ENCODE measurements at places on chromosomes 11 and 22.

DNA sequence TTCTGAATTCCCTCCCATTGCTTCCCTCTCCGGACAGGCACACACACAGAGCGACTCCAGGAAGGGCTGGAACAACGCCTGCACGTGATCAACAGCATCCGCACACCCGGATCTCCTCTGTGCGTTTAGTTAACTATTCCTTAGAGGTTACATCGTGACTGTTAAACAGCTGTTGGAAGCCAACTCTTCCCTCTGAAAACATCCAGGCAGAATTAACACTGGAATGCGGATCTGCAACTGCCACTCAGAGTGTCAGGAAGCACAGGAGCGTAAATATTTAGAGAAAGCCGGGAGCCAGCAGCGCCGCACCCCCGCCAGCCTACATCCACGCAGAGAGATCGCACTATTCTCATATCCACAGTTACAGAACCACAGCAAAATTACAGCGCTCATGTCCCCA, 46.2 kb downstream of the SHANK2 start:
- DNase-seq = no peak

DNA sequence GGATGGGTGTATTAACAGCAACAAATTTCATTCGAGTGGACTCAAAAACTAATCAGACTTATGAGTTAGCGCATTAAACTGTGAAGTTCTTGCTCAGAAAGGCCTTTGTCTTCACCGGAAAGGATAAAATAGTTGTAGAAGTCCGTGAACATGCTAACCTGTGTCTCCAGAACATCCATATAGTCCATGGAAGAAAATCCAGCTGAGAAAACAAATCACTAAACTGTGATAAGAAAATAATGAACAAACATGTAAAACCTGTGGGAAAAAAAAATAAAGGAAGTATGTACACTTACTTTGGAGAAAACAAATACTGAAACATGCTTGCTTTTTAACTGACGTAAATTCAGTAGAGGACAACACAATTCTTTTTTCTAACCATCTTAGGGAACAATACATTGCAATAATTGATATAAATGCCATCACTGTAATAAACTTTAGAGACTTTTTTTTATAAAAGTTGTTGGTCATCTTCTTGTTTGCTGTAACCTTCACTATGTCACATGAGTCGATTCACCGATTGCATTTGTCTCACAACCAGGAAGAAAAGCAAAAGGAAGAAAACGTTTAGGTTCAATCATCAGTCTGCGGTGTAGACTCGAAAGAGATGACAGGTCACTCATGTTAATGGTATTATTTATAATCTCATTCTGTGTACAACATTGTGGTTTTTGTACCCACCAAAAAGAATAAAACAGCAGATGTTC, 41.9 kb downstream of the MSANTD4 start:
- no peak for DNase-seq

GRCh38 chr11:62340269-62340901, 3.1 kb downstream of the ASRGL1 start:
- no peak for DNase-seq

- DNase-seq = no peak
Observed at GRCh38 chr11:131924001-131924400, 553.6 kb downstream of the NTM start.

- DNase-seq = no peak
Observed at GRCh38 chr11:13338427-13339069, 61.0 kb downstream of the BMAL1 start.

- DNase-seq = no peak
Observed at GRCh38 chr11:119081682-119082260, 2.9 kb upstream of the HMBS start.

DNA sequence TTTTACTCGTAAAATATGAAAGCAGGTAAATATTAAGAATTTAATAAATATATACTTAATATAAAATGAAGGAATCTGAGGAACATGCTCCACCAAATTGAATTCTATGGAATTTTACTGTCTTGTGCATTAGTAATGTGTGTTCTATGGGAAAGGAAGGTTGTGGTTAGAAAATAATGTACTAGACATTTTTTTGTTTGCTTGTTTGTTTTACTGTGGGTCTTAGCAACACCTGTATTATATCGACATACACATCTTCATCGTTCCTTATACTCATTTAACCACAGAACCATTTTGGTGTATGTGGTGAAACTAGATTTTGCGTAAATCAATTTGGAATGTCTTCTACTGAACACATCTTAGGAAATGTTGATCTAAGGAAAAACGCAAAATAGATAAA, 114.1 kb upstream of the MTMR2 start:
- no peak for DNase-seq

DNA sequence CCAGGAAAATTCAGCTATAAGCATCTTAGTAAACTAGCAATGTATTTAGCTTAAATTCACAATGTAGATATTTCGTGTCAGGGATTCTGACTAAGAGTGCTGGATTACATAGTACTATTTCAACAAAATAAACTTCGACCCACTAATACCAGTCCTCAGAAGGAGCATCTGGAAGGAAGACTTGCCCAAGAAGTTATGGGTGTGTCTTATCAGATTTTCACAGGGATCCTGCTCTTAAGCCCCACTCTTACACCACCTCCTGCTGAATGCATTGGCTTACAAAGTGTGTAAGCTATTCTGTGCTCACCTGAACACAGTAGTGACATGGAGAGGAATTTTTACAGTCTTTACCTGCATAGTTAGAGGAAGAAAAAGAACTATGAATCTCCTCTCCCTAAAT, 35.4 kb upstream of the ANO5 start:
- DNase-seq = no peak

DNA sequence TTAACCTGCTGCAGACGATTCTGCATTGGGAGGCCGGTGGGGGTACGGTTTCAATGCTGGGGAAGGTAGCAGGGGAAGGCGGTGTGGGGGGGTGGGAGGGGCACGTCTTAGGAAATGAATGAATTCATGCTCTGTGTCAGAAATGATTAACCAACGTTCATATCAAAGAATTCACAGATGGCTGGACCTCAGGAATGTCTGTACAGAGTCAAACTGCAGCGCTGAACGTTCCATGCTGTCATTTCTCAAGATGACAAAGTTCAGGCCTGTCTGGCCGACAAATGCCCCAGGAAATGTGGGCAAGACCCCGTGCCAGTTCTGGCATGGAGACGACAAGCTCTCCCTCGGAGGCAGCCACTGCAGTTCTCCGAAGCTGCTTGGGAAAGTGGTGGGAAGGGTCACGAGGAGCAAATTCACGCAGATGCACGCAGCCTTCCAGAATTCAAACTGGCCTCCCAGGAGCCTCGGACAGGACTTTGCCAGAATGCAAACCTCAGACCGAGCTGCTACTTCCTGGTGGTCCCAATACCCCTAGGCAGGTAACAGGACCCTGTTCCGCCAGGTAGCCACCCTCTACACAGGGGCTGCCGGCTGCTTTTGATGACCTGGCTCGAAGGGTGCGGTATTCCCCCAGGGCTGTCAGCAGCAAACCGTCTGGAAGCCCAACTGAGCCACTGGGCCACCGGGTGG, 81.5 kb downstream of the TRMU start:
- no peak for DNase-seq

DNA sequence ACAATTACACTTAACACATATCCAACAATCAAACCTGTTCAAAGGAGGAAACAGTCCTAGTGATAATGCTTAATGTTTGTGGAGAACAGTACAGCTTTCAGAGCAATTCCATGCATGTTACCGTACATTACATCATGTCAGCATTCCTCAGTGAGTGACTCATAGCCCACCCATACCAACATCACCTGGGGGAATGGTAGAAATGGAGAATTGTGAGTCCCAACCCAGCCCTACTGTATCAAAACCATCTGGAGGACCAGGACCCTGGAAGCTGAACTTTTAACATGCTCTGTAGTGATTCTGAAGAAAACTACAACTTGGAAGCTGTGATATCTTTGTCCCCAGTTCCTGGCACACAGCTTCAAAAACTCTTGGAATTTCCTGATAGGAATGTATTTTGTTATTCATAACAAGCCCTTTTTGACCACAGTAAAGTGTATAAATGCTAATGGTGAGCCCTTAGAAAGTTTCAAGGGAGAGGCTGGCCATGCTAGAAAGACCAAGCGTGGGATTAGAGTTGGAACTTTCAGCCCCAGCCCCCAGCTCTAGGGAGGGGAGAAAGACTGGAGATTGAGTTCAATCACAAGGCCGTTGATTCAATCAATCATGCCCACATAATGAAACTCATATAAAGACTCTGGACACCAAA, 301.1 kb downstream of the BUD13 start:
- DNase-seq = no peak

DNA sequence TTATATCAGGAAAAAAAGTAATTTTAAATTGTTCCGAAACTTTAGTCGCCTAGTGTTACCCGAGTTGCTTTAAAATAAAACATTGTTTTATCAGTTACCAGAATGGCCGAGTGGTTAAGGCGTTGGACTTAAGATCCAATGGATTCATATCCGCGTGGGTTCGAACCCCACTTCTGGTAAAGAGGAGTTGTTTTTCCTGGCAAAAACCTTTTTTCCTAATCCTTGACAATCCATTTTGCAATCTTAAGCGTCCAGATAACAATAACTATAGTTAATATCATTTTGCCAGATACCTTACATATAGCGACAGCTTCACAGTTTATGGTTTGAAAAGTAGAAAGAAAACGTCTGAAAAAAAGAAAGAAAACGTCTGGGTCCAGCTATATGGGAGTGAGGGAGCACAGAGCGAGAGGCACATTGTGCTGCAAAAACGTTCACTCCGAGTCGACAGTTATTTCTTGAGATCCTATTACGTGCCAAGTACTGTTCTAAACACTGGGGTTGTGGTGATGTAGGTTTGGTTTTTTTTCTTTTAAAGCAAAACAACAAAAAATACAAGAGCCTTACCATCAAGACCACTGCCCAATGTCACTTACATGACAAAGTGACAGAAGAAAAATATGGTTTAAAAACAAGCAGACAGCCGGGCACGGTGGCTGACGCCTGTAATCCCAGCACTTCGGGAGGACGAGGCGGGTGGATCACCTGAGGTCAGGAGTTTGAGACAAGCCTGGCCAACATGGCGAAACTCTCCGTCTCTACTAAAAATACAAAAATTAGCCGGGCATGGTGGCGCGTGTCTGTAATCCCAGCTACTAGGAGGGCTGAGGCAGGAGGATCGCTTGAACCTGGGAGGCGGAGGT, 40.6 kb downstream of the OR4D9 start:
- DNase-seq = no peak

DNA sequence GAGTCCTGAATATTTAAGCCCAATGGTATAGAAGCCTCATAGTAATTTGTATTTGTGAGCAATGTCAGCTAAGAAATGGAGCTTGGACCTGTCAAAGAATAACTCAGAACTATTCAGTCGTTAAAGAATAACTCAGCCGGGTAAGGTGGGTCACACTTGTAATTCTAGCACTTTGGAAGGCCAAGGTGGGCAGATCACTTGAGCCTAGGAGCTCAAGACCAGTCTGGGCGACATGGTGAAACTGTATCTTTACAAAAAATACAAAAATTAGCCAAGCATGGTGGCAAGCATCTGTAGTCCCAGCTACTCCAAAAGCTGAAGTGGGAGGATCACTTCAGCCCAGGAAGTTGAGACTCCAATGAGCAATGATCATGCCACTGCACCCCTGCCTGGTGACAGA, 1526.5 kb downstream of the LRRC4C start:
- DNase-seq = no peak

DNA sequence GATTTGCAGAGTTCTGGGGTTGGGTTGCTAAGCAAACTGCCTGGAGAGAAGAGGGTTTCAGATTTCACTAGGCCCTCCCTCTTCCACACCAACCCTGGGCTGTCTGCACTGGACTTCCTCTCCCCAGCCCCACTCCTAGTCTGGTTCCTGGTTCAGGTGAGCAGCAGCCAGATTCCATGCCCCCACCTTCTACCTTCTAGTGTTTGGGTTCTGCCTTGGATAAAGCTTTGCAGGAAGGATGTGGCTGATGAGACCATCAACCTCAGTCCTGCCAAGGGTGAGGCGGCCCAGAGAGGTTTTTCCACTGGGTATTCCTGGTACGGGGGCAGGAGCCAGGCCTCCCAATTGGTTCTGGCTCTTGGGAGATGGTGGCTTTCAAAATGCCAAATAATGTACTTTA, 68.3 kb downstream of the BCR start:
- no peak for DNase-seq

- DNase-seq = no peak
Observed at GRCh38 chr11:101034076-101034475, 95.5 kb downstream of the PGR start.

GRCh38 chr11:123560006-123560405, 94.4 kb downstream of the SCN3B start:
- no peak for DNase-seq

DNA sequence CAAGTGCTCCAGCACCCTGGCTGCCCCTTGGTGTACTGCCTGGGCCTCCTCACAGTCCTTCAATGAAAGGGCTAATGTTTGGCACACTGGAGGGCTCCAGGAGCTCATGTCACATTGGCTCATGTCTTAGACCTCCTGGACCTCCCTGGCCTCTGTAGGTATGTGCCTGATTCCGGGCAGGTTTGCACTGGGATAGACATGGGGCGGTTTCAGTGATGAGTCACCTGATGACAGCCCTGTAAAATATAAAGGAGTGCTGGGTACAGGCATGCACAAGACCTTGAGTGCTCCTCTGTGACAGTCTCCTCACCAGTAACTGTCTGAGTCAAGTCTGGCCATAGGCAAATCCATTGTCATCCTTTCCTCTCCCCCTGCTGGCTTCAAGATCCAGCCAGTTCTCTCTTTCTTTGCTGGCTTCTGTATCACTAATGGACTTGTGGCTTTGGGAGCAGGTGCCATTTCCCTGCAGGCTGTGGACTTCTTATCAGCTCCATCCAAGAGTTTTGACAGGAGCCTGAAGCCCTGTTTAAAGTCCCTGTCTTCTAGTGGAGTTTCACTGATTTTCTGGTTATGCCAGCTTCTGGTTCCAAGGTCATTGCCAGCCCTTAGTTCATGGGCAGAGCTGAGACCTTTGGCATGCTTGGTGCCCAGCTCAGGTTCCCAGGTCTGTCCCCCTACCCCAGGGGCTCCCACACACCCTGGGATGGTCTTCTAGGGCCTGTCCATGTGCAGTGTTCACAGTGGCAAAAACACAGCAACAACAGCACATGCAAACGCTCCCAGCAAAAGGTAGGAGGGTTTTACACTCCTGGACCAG, 22.7 kb upstream of the P2RY2 start:
- no peak for DNase-seq

GRCh38 chr11:79482800-79483199, 42.0 kb upstream of the TENM4 start:
- no peak for DNase-seq

- DNase-seq = no peak
Observed at GRCh38 chr22:44586351-44586990, 88.4 kb upstream of the RTL6 start.

GRCh38 chr11:76783294-76783895, at the start of gene TSKU:
Gene TSKU, plus strand, starts transcription at chr11:76783356. Its CDS starts 12,261 bp downstream, at chr11:76795617.
- DNase-seq = no peak

- DNase-seq = no peak
Observed at GRCh38 chr11:27039873-27040272, 742 bp upstream of the BBOX1 start.

DNA sequence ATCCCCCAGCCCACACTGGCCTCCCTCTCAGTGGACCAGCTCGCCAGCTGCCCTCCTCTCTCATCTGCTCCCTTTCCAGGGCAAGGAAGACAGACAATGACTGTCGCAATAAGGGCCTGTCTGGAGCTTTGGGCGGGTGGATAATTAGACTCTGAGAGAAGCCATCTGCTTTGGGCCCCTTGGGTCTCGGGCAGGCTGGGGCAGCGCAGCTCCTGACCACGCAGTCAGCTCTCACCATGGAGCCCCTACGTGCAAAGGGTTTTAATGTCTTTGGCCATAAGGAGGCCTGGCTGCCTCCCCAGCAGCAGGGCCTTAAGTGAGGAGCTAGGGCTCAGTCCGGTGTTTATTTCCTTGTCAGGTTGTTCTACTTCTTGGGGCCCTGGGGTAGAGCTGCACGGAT, 153.9 kb downstream of the CHST1 start:
- DNase-seq = no peak
